Stimulated activated CD8-positive, alpha-beta memory T cell treated with anti-CD3 and anti-CD28 coated beads, Interleukin-4, amount 100 ng/mL, for 48 hours (primary cell): ENCODE measurements at places on chromosomes 2 and 18.

GRCh38 chr2:226847090-226847489 lies 11.2 kb downstream of the RHBDD1 start:
- no peak for DNase-seq

GRCh38 chr2:104078431-104079157 lies 775.3 kb upstream of the POU3F3 start:
- no peak for DNase-seq

DNA sequence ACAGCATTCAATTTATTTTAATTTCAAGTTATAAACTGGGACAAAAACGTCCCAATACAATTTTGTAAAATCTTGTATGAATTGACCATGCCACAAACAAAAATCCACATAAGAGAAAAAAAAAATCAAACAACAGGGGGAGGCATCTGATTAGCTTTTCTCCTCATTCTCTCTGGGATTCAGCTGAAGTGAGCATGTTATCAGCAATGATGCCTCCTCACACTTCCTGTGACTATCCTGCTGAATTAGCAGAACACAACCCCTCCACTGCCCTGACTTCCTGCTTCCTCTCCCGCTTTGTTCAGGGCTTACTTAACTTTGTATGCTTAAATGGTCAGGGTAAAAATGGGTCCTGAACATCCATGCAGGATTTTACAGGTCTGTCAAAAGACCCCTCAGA lies 132.2 kb upstream of the ITGB6 start:
- DNase-seq = no peak

GRCh38 chr2:233261819-233262555 lies 10.5 kb downstream of the ATG16L1 start:
- DNase-seq = no peak

GRCh38 chr2:157052685-157053224 lies 204.8 kb upstream of the GALNT5 start:
- no peak for DNase-seq

DNA sequence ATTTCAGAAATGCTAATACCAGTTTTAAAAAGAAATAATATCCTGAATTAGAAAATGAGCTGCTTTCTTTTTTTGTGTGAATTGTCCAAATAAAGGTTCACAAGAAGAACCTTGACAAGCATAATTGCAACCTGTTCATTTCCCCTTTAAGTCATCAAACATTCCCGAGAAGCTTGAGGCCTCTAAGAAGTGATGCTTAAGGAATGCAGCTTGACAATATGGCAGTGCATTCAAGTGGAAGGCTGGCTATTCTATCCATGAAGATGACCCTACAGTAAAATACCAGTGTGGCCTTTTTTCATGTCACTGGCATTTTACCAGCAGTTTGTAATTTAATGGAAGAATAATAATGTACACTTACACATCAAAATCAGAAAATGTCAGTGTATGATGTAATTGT lies 216.7 kb downstream of the CTNNA2 start:
- DNase-seq = no peak

GRCh38 chr2:190069936-190070696 lies 7.6 kb upstream of the MSTN start:
- no peak for DNase-seq

DNA sequence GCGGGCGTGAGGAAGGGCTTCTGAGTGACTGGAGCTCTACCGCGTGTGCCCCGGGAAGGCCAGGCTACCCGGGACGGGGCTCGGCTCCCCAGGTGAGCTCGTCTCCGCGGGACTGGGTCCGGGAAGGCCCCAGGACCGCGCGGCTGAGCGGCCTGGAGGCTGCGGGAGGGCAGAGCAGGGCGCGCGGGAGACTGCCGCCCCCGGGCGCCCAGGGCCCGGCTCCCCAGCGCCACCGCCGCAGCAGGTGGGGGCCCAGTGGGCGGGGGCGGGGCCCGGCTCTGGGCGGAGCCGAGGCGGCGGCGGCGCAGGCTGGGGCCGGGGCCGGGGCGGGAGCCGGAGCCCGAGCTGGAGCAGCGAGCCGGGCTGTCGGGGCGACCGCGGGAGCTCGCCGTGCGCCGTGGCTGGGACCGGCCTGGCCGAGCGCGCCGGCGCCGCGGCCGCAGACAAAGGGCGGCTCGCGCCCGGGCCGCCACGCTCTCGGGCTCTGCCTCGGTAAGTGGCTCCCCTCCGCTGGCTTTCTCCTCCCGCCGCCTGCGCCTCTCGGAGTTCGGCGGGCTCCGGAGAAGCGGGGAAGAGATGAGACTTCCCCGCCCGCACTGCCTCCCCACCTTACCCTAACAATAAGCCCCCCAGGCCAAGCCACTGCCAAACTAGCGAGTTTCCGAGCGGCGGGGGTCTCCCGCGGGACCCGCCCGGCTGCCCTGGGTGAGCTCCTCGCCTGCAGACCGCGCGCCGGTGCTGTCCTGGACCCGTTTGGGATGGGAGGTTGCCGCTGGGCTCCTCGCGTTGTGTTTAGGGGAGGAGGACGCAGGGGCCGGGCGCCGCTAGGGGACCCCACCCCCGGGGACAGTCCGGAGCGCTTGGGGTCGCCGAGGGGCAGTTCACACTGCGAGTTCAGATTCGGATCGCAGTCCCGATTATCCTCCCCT lies at the start of gene MAPK4:
Gene MAPK4 (plus strand): TSS at position 336 of the 929 bp plus-strand sequence. CDS start 103,872 bp downstream, outside the sequence.
- peak; percentile 25 for DNase-seq

DNA sequence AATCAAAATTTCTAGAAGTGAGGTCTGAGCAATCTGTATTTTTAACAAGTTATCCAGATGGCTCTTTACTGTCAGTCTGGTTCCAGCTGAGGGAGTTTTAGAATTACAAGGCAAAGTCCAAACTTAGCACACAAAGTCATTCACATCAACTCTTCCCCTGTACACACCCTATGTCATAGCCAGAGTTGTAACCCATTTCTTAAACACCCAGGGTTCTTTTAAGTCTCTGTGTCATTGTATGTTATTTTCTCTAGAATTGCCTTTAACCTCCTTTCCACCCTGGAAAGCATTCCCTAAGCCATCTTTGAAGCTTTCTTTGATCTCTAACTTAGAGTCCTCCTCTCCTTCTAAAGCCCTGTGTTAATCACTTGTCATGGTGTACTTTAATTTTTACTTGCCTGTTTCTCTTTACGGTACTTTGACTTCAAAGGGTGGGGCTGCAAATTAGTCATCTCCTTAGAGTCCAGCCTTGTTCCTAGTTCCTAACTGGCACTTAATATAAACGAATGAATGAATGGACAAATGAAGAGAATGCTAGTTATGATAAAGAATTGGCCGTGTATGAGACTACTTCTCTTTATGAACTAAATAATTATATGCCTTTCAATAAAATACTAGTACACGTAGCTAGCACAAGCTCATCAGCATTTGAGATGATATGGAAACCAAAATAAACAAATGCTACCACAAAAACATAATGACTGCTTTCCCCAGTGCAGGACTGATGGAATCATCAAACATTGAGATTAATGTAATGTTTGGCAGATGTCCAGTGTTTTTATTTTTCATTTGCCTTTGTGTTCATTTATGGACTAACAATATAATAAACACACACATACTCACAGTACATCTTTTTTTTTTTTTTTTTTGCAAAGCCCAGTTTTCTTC lies 11.9 kb upstream of the ACTR3 start:
- no peak for DNase-seq

- DNase-seq = no peak
Measured at GRCh38 chr2:113182471-113183260, 8.9 kb downstream of the PSD4 start.

- no peak for DNase-seq
Measured at GRCh38 chr18:46378864-46379207, 274.7 kb downstream of the HAUS1 start.

DNA sequence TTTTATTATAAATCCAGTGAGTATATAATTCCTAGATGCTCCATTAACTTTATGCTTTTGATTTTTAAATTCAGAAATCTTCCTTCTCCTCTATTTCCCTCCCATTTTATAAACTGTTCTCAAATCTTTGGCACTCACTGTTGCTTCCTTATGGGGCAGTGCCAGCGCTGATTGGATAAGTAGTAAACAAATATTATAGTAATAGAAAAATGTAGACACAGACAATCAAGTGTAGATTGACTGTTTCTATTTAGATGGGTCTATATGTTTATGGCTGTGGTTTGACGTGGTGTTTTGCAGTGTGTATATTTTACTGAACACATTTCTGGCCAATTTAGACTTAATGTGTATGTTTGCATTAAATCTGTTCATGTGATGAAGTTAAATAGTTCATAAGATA lies 36.6 kb downstream of the LYPD6B start:
- DNase-seq = no peak

- no peak for DNase-seq
Measured at GRCh38 chr18:2540575-2540974, 30.7 kb downstream of the METTL4 start.

GRCh38 chr2:23199115-23199918 lies 185.7 kb upstream of the KLHL29 start:
- peak; percentile 40 for DNase-seq

GRCh38 chr2:193818801-193819499 lies 1624.2 kb upstream of the TMEFF2 start:
- no peak for DNase-seq

DNA sequence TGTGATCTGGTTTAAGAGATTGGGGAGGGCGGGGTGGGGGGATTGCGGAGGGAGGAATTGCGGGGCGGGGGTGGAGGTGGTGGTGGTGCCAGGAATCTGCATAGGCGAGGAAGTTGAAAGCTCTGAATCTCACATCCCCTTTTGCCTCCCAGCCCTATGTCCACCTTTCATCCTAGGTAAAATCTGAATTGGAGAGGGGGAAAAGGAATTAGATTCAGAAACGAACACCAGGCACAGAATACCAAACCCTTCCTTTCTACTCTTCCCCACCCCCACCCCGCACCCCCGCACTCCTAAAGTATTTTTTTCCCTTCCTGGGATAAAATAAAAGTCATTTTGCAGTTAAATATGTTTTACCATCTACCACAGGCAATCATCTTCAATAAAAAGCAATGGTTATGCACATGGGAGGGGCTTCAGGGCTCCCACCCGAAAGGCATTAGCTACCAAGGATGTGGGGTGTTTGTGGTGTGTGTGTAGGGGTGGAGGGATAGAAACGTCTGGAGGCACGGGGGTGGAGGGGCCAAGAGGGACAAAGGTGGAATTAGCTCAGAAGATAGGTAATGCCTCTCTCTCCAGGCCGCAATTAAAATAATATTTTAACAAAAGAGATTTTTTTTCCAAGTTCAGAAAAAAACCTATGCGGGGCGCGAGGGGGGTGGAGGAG lies 1.8 kb downstream of the IGFBP5 start:
- no peak for DNase-seq

GRCh38 chr18:2316751-2317696 lies 254.3 kb downstream of the METTL4 start:
- DNase-seq = no peak

DNA sequence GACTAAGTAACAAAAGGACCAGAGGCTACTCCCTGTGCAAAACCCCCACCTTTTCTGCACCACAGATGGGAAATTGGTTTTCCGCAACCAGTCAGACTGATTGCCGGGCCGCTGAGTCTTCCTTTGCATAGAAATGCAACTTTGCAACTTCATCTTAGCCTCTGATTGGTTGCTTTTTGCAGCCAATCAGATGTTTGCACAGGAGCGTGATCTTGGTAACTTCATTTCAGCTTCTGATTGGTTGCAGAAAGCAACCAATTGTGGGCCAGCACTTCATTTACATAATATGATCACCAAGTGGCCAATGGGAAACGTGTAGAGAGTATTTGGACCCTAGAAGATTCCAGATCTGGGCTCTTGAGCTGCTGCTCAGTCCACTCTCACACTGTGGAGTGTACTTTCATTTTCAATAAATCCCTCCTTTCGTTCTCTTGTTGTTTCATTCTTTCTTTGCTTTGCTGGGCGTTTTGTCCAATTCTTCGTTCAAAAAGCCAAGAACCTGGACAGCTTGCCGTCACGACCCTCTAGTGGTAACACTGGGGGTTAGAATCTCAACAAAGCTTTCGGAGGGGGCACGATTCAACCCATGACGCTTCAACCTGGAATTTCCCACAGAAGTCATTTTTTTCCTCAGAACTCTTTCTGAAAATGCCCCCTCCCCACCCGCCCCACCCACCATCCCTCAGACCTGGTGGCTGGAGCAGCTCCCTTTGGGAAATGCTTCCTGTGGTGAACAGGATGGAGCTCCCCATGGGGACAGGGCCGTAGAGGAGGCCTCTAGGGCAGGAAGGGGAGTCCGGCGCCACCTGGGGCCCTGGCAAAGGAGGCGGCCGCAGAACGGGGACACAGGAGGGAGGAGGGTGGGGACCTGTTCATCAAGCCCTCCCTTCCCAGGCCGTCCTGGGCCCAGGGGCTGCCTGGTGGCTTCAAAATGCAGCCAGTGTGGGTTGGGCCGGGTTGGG lies 31.8 kb upstream of the KCNF1 start:
- no peak for DNase-seq

- no peak for DNase-seq
Measured at GRCh38 chr2:62398356-62398755, 107.6 kb downstream of the TMEM17 start.

DNA sequence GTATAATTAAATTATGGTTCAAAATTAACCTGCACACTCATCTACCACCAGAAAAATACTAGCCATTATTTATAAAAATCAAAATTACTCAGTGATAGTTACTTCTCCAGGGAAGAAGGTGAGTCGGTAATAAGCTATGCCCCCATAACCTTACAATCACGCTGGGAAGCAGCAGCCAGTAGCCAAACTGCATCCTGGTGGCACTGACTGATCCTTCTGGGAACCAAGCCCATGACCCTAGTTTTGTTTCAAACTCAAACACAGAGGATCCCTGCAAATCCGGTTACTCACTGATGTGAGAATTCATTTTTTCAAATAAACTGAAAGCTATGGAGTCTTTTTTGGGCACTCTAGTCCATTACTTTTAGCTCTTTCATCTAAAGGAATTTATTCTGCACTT lies 88.2 kb upstream of the VWC2L start:
- no peak for DNase-seq

DNA sequence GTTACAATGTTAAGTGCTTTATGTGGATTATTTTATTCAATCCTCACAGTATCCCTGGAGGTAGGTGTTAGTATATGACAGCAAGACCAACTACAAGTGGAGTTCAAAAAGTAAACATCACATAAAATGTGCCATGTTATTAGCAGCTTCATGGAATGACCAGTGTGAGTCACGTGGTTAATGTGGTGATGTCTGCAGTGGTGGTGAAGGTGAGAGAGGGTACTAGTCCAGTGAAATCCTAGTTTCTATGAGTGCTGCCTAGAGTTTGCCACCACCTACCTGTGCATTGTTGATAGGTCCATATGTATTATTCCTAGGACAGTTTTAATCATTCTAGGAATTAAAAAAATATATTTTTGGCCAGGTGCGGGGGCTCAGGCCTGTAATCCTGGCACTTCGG lies 865.2 kb upstream of the DDX18 start:
- DNase-seq = no peak

- DNase-seq = no peak
Measured at GRCh38 chr2:174644406-174644805, 46.8 kb upstream of the WIPF1 start.

DNA sequence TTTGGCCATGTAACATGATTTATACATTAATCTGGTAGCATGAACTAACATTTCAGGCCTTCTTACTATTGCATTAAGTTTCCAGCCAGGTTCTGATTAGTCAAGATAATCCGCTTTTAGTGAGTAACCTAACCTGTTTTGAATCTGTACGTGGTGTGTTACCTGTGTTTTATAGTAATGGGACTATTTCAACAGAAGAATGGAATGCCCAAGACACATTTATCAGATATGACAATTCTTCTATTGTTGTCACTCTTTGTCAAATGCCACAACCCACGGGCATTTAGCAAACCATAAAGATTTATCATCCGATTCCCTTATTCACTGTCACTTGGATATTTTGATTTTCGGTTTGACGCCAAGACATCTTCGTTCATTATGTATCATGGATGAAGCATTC lies 117.9 kb downstream of the ETAA1 start:
- no peak for DNase-seq
